Tibial artery (tissue), 4 donors: ENCODE measurements at places on chromosomes 11 and 22.

DNA sequence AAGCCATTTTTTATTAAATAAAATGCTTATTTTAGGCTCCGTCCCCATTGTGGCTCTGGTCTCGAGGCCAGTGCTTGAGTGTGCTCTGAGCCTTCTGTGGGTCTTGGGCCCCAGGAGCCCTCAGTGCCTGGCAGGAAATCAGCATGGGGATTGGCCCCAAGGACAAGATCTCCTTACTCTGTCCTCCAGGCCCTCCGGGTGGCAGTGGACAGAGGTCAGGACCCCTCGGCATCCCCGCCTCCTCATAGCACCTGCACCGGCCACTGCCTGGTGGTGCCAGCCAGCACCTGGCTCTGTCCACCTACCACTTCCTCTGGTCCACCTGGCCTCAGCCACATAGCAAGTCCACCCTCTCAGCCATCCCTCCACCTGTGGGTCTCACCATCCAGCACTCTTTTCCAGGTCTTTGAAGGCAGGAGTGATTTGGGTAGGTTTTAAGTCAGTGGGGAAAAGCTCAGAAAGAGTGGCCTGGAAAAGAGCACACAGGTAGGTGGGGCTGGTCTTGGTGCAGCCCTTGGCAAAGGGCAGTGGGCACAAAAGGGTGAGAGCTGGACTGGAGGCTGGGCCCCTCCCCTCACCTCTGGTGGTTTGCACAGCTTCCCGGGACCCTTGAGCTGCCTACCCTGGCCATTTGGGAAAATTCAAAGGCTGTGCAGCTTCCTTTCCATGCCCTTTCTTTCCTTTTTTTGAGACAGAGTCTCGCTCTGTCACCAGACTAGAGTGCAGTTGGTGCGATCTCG is 3.5 kb downstream of the CLDN5 start:
- H3K27ac ChIP-seq: no peak overlapping the region
- peaks cover 18% of the 10 kb centered on the region for H3K4me1 ChIP-seq
- no peak overlapping the region for H3K4me3 ChIP-seq
- no peaks in the 10 kb centered on the region for H3K36me3 ChIP-seq

DNA sequence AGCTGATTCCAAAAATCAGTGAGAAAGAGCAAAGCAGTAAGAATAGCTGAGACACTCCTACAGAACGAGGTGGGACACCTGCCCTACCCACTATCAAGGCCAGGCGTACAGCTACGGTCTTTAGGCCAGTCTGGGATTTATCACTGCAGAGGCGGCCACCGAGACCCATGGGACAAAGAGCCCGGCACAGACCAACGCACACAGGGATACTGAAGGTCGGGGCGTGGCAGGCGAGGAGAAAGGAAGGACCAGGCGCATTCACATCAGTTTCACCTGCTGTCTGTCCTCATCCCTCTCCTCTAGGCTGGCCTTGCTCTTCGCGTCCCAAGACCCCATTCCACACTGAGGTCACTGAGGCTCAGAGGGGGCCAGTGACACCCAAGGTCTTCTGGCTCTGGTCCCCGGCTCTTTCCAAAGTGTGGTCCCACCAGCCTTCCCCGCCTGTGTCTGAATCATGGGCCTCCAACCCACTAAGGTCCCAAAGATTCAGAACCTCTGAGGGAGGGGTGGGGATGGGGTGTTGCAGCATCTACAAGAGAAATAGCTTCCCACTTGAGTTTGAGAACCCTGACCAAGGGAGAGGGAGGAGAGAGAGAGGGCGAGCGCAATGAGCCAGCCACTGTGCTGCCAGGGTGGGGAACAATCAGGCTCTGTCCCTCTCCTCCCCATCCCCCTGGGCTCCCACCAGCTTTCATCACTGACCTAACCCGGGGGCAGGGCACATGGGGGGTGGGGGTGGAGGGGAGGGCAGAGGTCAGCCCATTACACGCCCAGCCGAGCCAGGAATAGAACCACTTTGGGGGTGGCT is 7.2 kb upstream of the PICK1 start:
- no peaks in the 10 kb centered on the region for H3K36me3 ChIP-seq
- no peak overlapping the region for H3K4me3 ChIP-seq
- H3K27me3 ChIP-seq: peaks cover 22% of the 10 kb centered on the region
- no peak for DNase-seq

DNA sequence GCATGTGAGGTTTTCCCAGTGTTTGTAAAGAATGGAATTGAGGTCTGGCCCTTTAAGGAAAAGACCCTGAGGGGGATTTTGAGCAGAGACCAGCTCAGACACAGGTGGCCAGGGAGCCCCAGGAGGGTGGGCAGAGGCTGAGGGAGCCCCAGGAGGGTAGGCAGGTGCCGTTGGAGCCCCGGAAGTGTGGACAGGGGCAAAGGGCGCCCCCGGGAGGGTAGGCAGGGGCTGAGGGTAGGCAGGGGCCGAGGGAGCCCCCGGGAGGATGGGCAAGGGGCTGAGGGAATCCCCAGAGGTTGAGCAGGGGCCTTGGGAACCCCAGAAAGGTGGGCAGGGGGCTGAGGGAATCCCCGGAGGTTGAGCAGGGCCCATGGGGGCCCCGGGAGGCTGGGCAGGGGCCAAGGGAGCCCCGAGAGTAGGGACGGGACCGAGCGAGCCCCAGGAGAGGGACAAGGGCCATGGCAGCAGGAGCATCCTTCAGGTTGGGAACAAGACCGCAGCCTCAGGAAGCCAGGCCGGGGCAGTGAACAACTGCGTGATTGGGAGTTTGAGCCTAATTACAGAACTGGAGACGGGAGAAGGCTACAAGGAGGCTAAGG is 292.0 kb downstream of the BRD1 start:
- H3K36me3 ChIP-seq: no peaks in the 10 kb centered on the region
- no peaks in the 10 kb centered on the region for H3K4me1 ChIP-seq
- DNase-seq: peak; percentile 7
- no peak overlapping the region for H3K4me3 ChIP-seq
- no peak overlapping the region for H3K27ac ChIP-seq

DNA sequence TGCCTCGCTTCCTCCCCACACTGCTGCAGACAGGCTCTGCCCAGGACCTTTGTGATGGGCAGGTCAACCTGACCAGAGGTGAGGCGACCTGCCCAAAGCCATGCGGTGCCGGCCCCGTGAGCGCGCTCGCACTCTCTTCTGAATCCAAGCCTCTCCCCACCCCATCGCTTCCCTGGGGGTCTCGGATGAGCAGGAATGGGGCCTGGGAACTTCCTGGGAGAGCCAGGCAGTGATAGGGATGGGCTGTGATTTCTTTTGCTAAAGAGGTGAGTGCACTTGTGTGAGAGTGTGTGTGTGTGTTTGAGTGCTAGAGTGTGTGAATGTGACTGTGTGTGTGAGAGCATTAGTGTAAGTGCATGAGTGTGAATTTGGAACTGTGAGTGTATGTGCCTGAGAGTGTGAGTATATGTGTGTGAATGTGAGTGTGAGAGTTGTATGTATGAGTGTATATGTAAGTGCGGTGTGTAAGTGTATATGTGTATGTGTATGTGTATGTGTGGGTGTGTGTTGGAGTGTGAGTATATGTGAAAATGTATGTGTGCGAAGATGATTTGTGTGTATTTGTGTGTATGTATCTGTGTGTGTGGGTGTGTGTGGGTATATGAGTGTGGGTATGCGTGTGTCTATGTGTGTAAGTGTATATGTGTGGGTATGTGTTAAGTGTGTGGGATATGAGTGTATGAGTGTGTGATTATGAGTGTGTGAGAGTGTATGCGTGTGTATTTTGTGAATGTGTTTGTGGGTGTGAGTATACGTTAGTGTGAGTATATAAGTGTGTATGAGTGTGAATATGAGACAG is 11.7 kb upstream of the LRRC10B start:
- no peaks in the 10 kb centered on the region for H3K27me3 ChIP-seq
- H3K36me3 ChIP-seq: no peaks in the 10 kb centered on the region
- DNase-seq: no peak
- no peak overlapping the region for H3K4me3 ChIP-seq
- no peaks in the 10 kb centered on the region for H3K4me1 ChIP-seq
- H3K27ac ChIP-seq: no peak overlapping the region

DNA sequence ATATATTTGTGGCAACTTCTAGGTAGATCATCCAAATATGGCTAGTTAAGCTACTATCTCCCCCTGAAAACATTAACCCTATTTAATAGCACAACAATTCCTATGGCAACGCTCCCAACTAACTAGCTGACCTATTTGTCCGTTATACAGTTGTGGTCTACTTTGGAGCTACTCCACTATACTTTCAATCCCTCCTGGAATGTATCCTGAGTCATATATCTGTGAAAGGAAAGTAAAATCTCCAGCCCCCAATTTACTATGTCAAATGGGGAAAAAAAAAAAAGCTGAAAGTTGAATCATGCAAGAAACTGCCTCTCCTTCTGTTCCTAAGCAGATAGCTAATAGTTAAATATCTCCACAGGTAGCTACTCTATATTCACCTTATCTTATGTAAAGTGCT is 128.5 kb downstream of the CD44 start:
- no peaks in the 10 kb centered on the region for H3K27me3 ChIP-seq
- DNase-seq: no peak
- H3K27ac ChIP-seq: no peak overlapping the region
- H3K4me3 ChIP-seq: no peak overlapping the region
- H3K4me1 ChIP-seq: no peaks in the 10 kb centered on the region

- no peaks in the 10 kb centered on the region for H3K36me3 ChIP-seq
- no peaks in the 10 kb centered on the region for H3K27me3 ChIP-seq
- no peak overlapping the region for H3K27ac ChIP-seq
- no peak for DNase-seq
- no peaks in the 10 kb centered on the region for H3K4me1 ChIP-seq
These were observed 48.7 kb downstream of the IGLL5 start for GRCh38 chr22:22936180-22936914.

DNA sequence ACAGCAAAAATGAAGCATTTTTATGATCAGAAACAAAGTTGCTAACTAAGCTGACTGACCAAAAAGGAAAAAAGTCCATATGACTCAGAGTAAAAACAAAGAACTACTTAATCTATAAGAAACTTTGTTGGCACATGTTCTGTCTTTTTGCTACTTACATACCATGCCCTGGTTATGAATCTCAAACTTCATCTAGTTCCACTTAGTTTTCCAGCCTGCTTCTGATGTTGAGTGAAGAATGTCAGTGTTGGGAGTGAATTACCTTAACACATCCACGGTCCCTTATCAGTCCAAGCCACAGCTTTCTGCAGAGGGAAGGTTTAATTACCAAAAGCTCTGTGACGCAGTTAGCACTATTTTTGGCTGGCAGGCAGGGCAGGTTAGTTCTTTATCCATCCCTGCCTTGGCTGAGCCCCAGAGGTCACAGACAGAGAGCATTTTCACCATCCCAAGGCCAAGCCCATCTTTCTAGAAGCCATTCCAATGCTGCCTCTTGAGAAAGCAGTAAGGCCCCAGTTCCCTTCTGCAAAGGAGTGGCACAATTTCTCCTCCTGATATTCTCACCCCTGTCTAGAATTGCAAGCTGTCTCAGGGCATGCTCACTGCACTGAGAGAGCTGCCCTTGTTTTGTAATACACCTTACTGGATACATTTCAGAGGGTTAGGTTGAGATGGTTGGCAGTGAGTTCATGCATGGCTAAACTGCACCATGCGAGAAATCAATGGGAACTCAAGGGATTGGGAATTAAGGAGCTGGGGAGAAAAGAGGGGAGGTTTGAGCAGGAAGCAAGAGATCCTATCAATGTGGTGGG is 67.1 kb downstream of the SLC1A2 start:
- H3K27ac ChIP-seq: no peak overlapping the region
- H3K4me1 ChIP-seq: no peaks in the 10 kb centered on the region
- H3K27me3 ChIP-seq: no peaks in the 10 kb centered on the region
- H3K36me3 ChIP-seq: no peaks in the 10 kb centered on the region
- DNase-seq: no peak

DNA sequence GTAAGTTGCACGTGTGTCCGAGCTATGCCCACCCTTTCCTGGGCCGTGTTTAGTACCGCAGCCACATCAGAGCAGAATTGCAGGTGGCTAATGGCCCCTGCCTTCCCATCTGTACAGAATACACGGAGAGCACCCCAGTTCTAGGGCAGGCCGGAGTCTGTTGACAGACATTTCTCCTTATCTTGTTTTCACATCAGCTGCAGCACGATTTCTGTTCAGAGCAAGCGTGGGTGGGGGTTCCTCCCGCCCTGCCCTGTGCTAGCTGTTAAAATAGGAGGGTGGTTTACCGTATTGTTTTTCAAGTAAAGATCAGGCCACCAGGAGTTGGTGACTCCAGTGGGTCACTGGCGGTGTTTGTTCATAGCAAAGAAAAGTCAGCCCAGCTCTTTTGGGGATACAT is 41.1 kb downstream of the UBASH3B start:
- H3K27me3 ChIP-seq: no peaks in the 10 kb centered on the region
- no peaks in the 10 kb centered on the region for H3K36me3 ChIP-seq
- H3K27ac ChIP-seq: no peak overlapping the region
- no peaks in the 10 kb centered on the region for H3K4me1 ChIP-seq
- no peak overlapping the region for H3K4me3 ChIP-seq

DNA sequence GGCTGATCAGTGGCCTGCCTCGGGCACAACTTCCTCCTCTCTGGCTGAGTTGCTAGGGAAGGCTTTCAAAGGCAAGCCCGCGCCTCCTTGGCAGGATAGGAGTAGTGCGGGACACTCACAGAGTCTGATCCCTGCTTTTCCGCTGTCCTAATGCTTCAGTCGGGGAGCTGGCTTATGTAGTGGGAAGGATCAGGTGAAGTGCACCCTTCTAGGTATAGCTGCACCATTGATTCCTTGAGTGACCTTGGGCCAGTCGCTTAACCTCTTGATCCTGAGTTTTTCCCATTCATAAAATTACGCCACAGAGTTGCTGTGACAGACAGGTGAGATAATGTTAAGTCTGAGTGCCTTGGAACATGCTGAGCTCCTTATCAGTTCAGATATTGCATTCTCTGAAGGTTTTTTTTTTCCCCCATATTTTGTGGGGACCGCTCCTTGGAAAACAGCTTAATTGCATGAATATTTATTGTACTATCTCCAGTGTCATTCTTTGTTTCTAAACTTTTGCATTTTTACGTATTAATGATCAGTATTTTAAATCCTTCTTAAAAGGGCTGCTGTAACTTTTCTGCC is 961 bp downstream of the IPO7 start:
- H3K4me3 ChIP-seq: peak overlapping the region; percentile 84
- peak overlapping the region; percentile 86 for H3K27ac ChIP-seq
- H3K27me3 ChIP-seq: no peaks in the 10 kb centered on the region
- DNase-seq: no peak
- H3K4me1 ChIP-seq: peaks cover 63% of the 10 kb centered on the region
